A549 treated with CpdA at 1 μM for 4 hours (cell line): ENCODE measurements at places on chromosomes 7 and 10. TPM values are rescaled to one million over a fixed set of nuclear protein-coding genes. Genes with fewer than 3 reads are reported as not detected.

The PNLIPRP2 gene
- total RNA-seq, result 0.09 to 0.13 TPM (median 0.10 TPM) in 3 of 5 replicates, not detected in the others

The PLXDC2 gene
- 0.01 to 0.05 TPM (median 0.03 TPM) in 4 of 5 replicates, not detected in the other for total RNA-seq

The HSPB1 gene
- 602 to 1,069 TPM (median 1,036 TPM) in 5 replicates for total RNA-seq

The TFPI2 gene
- total RNA-seq, result 250 to 318 TPM (median 266 TPM) in 5 replicates

The CFTR gene
- 0.06 to 0.13 TPM in 2 of 5 replicates, not detected in the others for total RNA-seq

The GNA12 gene
- 40.6 to 50.0 TPM (median 47.0 TPM) in 5 replicates for total RNA-seq

The UCN3 gene
- total RNA-seq, result not detected in 5 replicates

The LRMDA gene
- 2.9 to 4.7 TPM (median 4.1 TPM) in 5 replicates for total RNA-seq

The TAS2R16 gene
- not detected in 5 replicates for total RNA-seq
